Activated naive CD4-positive, alpha-beta T cell treated with anti-CD3 and anti-CD28 coated beads, Interleukin-2, amount 50 U/mL, for 72 hours (primary cell): ENCODE measurements at places on chromosomes 12 and 14.

DNA sequence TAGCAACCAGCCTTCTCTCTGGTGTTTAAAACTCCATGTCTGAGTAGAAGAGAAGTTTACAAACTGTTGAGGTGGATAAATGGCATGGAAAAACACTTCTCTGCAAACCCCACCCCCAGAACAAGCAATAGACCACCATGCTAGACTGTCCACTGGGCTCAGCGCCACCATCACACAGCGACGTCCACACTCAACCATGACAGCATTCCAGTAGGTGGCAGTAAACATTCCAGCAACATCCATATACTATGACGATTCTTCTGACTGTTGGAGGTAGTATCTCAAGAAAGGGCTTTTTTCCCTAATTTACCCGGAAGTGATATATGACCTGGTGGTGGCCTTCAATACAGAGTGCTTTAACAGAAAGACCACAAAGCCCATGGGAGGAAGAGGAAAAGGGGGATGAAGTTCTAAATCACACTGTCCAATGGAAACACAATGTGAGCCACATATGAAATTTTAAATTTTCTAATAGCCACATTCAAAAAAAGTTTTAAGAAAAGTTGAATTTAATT lies 152.2 kb downstream of the SLC15A4 start:
- DNase-seq: no peak

GRCh38 chr12:64042911-64043310 lies 179.2 kb downstream of the KICS2 start:
- no peak for DNase-seq

GRCh38 chr12:124604264-124604680 lies 36.9 kb upstream of the NCOR2 start:
- DNase-seq: no peak

DNA sequence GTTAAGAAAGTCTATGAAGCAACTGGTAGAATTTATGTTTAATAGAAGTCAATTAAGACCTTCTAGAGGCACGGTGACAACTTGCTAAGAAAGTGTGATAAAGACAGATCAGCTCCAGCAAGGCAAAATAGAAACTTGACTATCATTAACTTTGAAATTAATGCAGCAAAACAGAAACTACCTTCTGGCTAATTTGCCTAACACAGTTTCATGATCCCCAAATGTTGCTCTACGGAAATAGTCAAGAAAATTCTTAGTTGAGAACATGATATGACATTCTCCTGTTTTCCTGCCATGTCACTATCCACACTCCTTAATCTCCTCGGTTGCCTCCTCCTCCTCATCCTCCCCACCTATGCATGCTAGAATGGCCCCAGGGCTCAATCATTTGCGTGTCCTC lies 4.2 kb downstream of the DENND5B start:
- no peak for DNase-seq

DNA sequence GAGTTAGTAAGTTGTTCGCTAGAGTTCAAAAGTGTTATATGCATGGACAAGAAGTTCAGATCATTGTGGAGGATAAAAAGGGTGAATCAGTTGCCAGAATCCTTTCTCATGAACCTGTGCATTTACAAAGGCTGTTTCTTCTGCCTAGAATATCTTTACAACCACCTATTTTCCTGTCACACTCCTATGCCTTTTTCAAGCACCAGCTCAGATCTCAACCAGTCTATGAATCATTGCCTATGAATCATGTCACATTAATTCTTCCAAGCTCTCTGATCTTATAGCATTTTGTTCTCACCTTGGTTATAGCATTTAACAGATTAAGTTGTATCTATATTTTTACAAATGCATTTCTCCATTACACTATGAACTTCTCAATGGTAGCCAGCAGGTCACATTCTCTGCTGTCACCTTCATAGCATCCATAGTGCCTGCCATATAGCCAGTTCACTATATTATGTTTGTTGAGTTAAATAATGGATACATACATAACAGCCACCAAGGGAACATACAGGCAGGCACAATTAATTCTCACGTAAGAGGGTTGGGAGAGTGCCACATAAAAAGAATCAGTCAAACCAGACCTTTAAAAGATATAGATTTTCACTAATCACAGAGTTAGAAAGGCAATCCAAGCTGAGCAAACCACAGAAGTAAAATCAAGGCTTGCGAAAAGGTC lies 573.0 kb downstream of the FOXG1 start:
- no peak for DNase-seq

GRCh38 chr14:32991691-32992090 lies 53.0 kb downstream of the NPAS3 start:
- DNase-seq: no peak

GRCh38 chr12:130519-130918 lies 64.0 kb downstream of the IQSEC3 start:
- DNase-seq: no peak

DNA sequence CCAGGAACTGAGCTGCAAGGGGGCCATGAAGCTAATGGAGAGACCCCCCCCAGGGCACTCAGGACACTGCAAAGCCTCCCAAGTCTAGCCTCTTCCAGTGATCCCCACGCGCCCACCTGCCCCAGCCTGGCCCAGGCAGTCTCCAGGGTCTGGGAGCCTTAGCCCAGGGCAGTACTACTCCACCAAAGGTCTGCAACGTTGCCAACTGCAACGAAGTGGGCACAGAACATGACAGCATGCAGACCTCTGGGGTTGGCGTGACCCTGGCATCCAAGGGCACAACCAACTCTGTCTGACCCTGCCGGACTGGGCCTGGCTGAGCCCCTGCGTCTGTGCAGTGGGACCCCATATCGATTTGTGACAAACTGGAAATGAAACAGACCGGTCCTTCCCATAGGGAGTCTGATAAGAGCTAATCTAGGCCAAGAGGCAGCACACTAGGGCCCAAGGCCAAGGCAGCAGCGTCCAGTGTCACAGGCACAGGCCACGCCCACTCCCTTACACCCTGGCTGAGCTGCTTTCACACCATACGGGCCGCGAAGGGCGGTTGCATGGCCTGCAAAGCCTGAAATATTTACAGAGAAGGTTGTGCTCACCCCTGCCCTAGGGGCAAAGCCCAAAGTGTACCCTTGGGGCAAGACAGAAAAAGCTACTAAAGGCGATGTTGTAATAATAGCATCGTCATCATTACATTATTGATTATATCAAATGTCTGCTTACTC lies 76.7 kb downstream of the NCOR2 start:
- no peak for DNase-seq

GRCh38 chr12:1925684-1926006 lies 7.2 kb upstream of the CACNA2D4 start:
- no peak for DNase-seq

GRCh38 chr12:68853396-68854077 lies 45.6 kb downstream of the MDM2 start:
- no peak for DNase-seq

GRCh38 chr12:12562016-12562483 lies 613 bp downstream of the DUSP16 start:
- DNase-seq: no peak

DNA sequence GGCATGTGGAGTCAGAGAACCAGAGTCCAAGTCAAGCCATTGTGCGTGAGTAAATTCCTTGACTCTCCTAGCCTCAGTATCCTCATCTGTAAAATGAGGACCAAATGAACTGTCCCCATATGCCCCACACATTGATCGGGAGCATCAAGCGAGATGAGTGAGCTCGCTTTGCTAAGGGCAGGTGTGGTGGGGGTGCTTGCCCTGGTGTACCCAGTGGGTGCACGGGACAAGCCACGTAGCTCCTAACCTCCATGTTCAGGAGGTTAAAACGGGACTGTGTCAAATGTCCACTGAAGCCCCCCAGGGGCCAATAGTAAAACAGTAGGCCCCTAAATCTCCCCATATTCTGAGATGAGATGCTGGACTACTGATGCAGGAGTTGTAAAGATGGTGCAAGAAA lies 60.9 kb downstream of the SERPINA3 start:
- no peak for DNase-seq

- no peak for DNase-seq
Observed at GRCh38 chr12:12290206-12290605, 23.4 kb upstream of the LRP6 start.

DNA sequence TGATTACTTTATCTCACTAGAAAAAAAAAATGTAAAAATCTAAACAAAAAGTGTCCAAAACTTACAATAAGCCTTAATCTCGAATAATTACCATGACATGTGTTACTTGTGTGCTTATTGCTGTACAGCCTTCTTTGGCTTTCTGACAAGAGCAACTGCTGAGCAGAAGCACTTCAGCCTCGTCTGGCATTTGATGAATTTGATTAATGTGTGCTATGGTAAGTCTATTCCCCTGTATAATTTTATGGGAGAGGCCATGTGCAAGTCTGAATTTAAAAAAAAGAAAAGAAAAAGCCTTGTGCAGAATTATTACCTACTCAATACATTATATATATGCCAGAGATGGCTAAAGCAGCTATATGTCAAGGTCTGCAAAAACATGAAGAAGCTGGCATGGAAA lies 113.9 kb downstream of the AEBP2 start:
- DNase-seq: no peak

- DNase-seq: no peak
Observed at GRCh38 chr14:20803223-20803622, 579 bp upstream of the RNASE1 start.

GRCh38 chr14:30283822-30284446 lies 275.0 kb upstream of the G2E3 start:
- peak; percentile 34 for DNase-seq

DNA sequence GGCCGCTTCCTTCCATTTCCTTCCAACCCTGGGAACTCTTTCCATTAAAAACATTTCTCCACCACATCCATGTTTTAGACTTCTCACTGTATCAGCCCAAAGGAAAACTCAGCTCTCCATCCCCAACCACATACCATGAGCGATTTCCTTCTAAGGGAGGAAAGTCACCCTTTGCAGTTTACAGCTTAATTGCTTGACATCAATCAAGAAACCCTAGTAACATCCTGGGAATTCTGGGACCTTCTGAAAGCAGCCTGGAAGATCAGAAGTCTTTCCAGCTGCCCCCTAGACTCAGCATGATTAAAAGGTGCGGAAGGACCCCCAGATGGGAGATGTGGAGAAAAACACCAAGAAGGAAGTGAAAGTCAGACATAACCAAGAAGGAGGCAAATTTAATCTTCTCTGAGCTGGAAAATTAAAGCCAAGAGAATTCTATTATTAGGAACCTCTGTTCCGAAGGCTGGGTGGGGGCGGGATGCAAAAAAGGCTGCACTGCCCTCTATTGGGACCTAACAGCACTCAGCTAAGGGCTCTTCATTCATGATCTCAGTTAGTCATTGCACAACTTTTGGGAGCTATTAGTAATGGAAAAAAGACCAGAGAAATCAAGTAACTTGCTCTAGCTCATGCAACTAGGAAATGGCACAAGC lies 73.3 kb upstream of the PLXNC1 start:
- no peak for DNase-seq

DNA sequence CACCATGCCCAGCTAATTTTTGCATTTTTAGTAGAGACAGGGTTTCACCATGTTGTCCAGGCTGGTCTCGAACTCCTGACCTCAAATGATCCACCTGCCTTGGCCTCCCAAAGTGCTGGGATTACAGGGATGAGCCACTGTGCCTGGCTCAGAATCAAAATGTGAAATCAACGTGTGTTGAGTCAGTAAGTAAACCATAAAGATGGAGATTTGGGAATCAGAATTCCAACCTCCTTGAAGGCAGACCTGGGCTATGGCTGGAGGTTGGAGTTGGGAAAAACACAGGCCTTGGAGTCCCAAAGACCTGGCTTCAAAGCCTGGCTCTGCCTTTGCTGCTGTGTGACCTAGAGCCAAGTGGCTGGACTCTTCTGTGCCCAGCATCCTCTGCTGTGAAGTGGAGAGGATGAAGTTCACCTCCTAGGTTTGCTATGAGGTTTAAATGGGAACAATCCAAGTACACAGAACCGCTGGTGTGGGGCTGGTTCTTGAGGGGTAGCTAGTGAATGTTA lies 10.2 kb downstream of the ALDH2 start:
- DNase-seq: no peak

DNA sequence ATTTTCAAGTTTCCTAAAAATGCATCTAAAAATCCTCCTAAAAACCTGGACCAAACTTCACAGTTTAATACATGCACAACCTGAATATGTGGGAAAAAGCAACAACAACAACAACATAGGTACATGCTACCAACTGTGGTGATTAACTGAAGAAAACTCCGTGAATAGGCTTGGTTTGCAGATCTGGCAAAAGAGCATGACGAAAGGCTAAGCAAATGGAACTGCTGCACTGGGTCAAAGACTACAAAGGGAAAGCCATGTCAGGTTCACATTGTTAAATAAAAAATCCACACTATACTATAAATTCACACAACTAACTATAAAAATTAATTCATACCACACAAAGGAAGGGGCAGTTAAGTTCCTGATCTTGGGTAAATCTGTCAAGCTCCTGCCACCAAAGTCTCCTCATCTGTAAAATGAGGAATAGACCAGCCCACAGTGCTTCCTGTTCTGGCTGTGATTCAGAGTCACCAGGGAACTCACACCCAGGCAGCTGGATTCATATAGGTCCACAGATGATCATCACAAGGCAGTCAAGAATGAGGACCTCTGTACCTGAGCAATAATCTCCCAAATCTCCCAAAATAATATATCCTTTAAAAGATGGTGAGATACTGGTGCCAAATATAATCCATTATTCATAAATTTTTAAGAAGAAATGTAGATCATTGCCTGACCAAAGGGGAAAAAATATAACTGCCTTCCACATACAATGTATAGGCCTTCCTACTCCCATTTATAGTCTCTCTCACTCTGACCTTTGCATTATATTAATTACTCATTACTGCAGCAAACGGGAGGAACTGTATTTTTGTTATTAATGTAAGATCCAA lies 7.0 kb downstream of the CORO1C start:
- DNase-seq: no peak

DNA sequence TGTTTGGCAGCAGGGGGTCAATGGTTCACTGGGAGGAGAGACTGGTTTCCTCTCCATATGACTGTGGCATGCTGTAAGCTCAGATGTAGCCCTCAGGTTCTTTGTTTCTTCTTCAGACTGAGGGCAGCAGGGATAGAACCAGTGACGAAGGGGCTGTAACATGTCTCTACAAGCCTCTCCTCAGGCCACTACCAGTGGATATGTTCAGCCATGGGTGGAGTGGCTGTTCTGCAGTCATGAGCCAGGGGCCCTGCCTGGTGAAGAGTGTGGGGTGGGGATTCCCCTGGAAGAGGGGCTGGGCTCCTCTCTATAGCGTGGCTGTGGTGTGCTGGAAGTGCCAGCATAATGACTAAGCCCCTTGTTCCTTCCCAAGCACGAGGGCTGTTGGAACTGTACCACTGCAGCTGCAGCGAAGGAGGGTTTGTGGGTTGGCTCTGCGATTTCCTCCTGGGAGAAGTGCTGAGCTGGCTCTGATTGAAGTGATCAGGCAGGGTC lies 55.8 kb downstream of the CMAS start:
- peak; percentile 16 for DNase-seq

- no peak for DNase-seq
Observed at GRCh38 chr12:75877763-75878621, 153.6 kb downstream of the PHLDA1 start.

- no peak for DNase-seq
Observed at GRCh38 chr14:52266782-52267181, 716 bp upstream of the PTGDR start.

GRCh38 chr14:68168460-68169109 lies 349.0 kb downstream of the RAD51B start:
- DNase-seq: no peak
